ENCODE measurements at places on chromosomes 11 and 22.

DNA sequence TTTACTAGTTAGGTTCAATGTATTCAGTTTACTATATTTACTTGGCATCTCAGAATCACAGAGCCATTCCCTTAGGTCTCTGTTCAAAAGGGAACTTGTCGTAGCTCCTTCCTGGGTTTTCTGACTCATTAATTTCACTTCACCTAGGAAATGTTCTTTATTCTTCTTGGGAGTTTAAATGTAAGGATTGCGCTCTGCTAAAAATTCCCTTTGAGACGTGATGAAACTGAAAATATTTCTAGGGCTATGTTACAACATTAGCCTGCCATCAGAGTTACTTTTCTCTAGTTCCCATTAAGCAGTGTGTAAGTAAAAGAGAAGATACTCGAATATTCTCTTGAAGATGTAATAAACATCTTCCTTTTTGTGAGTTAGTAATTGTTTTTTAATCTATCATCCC is 209.5 kb downstream of the CASP12 start:
- DNase-seq: no peak

DNA sequence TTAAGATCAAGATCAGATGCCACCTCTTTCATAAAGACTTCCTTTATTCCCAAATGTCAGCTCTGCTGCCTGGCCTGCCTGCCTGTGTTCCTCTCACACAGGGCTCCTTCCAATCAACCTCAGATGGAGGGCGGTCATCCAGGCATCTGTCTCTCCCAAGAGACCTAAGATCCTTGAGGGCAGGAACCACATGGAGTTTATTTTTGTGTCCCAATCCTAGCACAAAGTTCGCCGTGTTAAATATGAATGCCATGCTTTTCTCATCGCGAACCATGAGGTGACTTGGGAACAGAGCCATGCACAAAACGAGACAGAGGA is 72.7 kb upstream of the ARFGAP3 start:
- no peak for DNase-seq

GRCh38 chr22:30280505-30280904 is 8.8 kb downstream of the CASTOR1 start:
- DNase-seq: no peak

DNA sequence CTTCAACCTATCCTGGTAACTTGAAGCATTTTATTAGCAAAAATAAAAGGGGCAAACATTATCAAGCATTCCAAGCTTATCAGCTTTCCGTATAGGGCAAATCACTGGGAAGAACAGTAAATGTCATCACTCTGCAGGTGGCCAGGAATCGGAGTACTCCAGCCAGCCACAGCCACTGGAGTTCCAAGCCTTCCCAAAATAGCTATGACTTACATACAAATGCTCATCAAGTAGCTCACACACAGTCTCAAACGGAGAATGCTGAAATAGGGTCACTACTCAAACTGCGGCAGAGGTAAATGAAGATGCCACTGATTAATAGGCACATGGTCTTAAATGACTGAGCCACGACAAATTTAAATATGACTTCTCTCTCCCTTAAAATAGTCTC is 2.1 kb downstream of the USP28 start:
- no peak for DNase-seq

DNA sequence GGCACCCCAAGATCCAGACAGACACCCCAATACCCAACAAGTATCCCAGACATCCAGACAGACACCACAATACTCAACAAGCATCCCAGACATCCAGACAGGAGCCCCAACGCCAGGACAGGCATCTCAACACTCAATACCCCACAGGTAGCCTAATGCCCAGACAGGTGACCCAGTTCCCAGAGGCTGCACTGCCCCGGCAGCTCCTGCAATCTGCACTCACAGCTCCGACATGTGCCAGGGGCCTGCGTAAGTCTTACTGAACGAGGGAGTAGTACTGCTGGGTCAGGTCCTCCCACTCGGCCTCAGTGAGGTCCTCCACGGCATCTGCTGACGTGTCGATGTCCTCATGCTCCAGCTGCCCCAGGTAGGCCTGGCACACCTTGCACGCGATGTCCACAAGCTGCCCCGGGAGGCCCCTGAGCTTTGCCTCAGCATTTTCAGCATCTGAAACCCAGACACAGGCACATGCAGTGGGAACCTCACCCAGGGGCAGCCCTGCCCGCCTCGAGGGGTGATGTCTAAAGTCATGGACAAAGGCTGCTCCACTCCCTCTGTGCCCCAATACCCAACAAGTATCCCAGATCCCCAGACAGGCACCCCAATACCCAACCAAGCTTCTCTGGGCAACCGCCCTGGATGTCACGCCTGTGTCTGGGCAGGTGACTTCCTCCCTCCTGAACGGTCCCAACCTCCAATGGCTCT is 16.6 kb downstream of the TTLL8 start:
- no peak for DNase-seq

GRCh38 chr11:45817191-45817590 is 12.2 kb downstream of the SLC35C1 start:
- DNase-seq: no peak

DNA sequence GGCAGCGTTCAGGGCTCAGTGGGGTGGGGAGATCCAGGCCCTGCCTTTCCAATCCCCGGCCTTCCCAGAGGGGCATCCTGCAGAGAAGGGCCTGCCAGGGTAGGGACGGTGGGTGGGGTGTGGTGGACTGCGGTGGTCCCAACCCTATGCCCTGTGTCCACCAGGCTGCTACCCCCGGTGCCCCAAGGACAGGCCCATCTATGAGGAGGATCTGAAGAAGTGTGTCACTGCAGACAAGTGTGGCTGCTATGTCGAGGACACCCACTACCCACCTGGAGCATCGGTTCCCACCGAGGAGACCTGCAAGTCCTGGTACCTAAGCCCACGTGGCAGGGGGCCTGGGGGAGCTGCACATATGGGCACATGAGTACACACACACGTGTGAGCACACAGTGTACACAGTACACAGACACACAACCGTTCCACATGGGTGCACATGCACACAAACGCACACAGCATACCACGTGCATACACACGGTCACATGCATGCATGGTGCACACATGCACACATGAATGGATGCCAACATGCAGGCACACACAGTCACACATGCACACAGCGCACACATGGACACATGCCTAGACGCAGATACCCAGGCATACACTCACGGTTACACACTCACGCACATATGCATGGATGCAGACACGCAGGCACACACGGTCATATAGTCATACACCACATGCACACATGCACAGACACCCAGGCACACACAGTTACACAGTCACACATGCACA is 16.1 kb downstream of the MUC2 start:
- DNase-seq: no peak
